CD4-positive, alpha-beta T cell treated with Interleukin-2 at 100 ng/mL for 4 hours (primary cell): ENCODE measurements at places on chromosomes 3 and 15.

GRCh38 chr3:60610441-60611112 is 640.7 kb downstream of the FHIT start:
- no peak for DNase-seq

DNA sequence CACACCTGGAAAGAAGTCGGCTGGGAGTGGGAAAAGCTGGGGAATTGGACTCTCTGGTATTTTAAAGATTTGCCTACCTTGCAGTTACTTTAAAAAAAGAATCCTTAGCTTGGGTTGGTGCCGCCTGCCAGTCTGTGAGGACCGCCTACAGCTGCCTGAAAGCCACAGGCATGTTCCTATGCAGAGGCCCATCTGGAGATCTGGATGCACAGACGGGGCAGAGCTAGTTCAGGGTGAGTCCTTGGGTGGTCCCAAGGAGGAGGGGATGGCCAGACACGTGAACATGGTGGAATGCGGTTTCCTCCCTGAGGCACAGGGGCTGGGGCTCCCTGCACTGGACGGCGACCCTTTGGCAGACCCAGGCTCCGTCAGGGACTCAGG is 113.2 kb upstream of the IQSEC1 start:
- no peak for DNase-seq

GRCh38 chr3:113507501-113508067 is 7.4 kb downstream of the SPICE1 start:
- no peak for DNase-seq

DNA sequence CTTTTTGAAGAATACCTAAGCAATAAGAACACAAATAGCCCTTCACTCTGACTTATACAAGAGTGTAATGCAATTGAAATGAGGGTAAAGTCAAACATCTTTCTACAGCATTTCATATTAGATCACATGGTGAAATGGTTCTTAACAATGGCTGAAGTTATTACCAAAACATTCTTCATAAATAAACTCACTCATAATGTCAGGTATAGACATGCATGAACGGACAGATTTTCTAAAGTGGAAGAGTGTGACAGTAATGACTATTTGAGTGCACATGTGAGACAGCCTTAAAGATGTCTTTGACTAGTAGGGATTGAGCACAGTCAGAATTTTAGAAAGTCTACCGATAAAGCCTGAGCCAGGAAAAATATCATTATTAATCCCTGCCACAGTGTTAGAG is 471.0 kb downstream of the ZPLD1 start:
- DNase-seq, result no peak

DNA sequence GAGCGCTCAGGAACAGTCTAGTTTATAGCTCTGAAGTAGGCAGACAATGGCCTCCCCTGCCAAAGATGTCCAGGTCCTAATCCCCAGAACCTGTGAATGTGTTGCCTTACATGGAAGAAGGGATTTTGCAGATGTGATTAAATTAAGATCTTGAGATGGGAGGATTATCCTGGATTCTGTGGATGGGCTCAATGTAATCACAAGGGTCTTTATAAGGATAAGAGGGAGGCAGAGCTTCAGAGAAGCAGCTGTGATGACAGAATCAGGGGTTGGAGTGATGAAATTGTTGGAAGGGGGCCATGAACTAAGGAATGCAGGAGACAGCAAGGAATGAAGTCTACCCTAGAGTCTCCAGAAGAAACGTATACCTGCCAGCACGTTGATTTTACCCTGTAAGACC is 14.0 kb upstream of the GK5 start:
- DNase-seq, result no peak

DNA sequence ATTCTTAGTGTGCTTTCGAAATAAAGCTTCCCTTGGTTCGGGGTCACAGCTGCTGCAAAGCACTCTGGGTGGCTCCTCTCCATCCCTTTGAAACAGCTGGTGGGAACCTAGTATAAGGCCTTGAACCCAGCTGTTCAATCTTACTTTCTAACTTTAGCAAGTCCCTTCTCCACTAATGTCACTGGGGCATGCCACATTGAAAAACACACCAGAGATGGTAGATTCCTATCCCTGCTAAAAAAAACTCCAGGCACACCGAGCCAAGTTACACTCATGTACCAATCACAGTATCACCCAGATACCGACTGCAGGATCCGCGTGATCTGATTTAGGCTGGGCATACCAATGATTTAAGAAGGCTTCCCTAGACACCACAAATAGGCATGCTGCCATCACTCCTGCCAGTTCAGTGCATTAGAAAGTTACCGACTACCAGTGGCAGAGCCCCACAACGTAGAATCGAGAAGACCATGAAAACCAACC is 65.0 kb downstream of the WWTR1 start:
- no peak for DNase-seq

GRCh38 chr3:126959921-126960603 is 22.9 kb upstream of the PLXNA1 start:
- DNase-seq, result no peak

- DNase-seq, result no peak
These were observed 497.1 kb downstream of the ZIC1 start for GRCh38 chr3:147906285-147906684.

DNA sequence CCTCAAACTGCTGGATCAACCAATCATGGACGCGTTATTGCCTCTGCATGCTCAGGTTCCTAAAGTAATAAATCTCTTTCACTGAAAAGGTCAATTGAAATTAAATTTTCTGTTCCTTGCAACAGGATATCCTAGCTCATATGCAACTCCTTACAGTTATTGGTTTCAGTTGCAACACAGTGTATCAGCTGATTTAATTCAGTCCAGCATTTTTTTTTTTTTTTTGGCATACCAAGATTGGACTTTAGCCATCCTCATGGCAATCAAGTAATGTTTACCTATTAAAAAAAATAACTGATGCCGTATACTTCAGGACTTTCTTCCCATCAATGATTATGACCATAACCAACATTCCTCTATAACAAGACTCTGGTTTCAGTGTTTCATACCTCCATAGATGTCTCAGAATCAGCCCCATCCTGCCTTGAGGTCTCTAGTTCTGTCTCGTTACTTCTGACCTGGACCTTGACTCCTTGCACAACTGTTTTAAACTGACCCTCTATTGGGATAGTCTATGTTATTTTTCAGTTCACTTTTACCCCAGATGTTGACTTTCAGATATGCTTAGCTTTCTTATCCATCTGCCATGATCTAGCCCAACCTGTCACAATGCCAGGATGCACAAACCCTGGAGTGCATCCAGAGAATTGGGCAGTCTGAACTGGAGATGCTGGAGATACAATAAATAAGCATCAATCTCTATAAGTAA is 265.0 kb upstream of the GADL1 start:
- DNase-seq, result no peak

- peak; percentile 62 for DNase-seq
These were observed 53.7 kb downstream of the NMD3 start for GRCh38 chr3:161274691-161275298.

DNA sequence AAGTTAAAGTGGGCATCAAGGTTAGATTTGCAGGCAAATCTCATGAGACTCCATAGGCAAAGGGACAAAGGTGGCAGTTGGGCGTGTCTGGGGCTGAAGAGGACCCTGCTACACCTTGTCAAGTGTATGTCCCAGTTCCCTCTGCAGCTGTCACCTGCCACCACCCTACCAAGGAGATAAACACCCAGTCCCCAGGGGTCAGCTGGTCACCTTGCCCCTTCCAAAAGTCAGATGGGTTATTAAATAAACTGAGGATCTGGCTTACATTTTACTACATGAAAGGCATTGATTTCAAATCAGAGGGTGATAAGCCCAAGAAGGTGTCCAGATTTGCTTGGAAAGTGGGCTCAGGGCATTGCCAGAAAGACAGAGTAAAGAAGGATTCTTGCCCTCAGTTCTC is 248.1 kb upstream of the TRIM42 start:
- DNase-seq, result no peak

- no peak for DNase-seq
These were observed 2.9 kb upstream of the HGD start for GRCh38 chr3:120684896-120685295.

- DNase-seq, result no peak
These were observed 13.6 kb upstream of the TATDN2 start for GRCh38 chr3:10234526-10235230.

- DNase-seq, result no peak
These were observed 277 bp downstream of the SIAH2 start for GRCh38 chr3:150762662-150763121.

GRCh38 chr3:188197388-188197847 is 43.5 kb downstream of the LPP start:
- no peak for DNase-seq

- DNase-seq, result no peak
These were observed 1101.0 kb downstream of the ROBO2 start for GRCh38 chr3:78140866-78141265.

- DNase-seq, result no peak
These were observed 4.0 kb downstream of the TM4SF1 start for GRCh38 chr3:149373235-149374125.

GRCh38 chr3:134463676-134464063 is 22.1 kb downstream of the ANAPC13 start:
- no peak for DNase-seq

GRCh38 chr3:197753263-197753662 is 3.6 kb downstream of the FYTTD1 start:
- no peak for DNase-seq

DNA sequence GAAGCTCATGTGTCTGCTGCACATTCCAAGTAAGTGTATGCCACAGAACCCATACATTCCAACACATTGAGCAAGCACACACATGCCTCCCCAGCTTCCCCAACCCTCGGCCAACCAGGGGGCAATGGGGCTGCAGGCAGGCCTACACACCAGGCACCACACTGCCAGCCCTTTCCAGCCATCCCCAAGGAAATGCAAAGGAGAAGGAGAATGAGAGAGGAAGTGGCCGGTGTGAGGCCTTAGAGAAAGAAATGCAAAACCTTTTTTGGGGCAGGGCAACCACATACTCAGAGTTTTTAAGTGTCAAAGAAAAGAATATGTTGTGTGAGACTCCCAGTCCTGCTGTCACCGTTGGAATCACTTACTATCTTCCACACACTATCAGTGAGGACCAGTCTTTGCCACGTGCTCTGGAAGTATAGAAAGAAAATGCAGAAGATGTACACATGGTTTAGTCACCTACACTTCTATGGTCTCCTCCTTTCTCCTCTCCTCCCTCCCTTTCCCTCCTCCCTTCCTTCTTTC is 11.1 kb downstream of the IGF2BP2 start:
- no peak for DNase-seq

GRCh38 chr3:40268802-40269524 is 40.5 kb upstream of the EIF1B start:
- no peak for DNase-seq

DNA sequence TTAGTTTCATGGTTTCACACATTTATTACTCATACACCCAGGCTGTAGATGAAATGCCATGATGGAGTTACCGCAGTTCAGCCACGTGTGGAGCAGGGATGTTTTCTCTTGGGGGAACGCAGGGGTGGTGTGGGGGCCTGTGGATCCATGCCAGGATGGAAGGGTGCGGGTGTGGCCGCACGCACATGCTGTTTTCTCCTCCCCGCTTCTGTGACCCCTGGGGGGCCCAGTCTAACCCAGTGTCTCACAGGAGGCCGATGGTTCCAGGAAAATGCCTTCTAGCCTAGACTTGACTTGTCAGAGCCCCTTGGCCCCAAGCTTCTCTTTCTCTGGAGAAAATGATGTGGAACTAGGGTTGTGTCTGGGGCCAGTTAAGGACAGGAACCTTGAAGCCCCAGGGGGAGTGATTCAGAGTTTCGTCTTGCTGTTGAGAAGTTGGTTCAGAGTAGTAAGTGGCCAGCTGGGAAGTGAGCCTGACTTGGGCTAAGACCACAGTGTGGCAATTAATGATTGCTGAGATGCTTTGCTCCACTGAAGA is 240.4 kb upstream of the BHLHE40 start:
- DNase-seq, result peak; percentile 23

- DNase-seq, result peak; percentile 15
These were observed 109.3 kb downstream of the OXNAD1 start for GRCh38 chr3:16374047-16374934.

- peak; percentile 14 for DNase-seq
These were observed 1.3 kb downstream of the TCF12 start for GRCh38 chr15:56919609-56920366.

- peak; percentile 81 for DNase-seq
These were observed 372.3 kb downstream of the SV2B start for GRCh38 chr15:91472316-91472756.

DNA sequence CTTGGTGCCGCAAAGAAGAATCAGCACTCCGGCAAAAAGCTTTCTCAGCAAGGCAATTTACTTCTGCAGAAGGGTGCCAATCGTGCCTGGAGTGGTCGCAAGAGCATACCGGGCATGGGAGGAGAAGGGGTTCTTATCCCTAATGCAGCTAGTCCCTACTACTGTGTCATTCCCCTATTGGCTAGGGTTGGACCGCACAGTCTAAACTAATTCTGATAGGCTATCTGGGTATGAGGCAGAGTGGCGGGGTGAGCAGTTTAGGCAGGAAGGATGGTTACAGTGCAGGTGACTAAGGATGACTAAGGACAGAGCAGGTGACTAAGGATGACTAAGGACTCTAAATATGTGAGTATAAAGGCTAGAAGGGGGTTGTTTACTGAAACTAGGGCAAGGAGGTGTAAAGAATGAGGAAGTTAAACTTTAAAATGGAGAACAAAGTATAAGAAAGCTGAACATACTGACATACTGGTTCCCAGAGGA is 52.9 kb downstream of the PGBD4 start:
- DNase-seq, result no peak

GRCh38 chr15:64969401-64969800 is 20.3 kb downstream of the SPG21 start:
- no peak for DNase-seq

- DNase-seq, result no peak
These were observed 23.8 kb upstream of the ABI3BP start for GRCh38 chr3:101017017-101017416.

- peak; percentile 27 for DNase-seq
These were observed 95.7 kb downstream of the CPN2 start for GRCh38 chr3:194255252-194256039.
